AG04450 (cell line): ENCODE measurements at places on chromosomes 5 and 9.

- no peak for DNase-seq
These were observed 307.4 kb downstream of the ARHGAP26 start for GRCh38 chr5:143077453-143078103.

DNA sequence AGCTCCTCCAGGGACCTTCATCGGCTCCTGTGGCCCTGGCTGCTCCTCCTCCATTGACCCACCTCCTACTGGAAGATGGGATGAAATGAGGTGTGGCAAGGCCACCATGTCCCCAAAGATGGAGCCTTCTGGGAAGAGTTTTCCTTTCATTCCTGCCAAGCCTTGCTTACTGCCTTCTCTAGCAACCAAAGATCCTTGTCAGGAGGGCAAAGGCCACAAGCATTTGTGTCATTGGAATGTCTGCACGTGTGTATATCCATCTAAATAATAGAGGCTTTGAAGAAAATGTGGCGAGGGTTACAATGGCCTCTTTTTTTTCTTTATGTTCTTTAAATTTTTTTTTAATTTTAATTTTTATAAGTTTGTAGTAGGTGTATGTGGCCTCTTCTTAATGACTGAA lies 313.6 kb downstream of the ARHGEF28 start:
- no peak for DNase-seq

DNA sequence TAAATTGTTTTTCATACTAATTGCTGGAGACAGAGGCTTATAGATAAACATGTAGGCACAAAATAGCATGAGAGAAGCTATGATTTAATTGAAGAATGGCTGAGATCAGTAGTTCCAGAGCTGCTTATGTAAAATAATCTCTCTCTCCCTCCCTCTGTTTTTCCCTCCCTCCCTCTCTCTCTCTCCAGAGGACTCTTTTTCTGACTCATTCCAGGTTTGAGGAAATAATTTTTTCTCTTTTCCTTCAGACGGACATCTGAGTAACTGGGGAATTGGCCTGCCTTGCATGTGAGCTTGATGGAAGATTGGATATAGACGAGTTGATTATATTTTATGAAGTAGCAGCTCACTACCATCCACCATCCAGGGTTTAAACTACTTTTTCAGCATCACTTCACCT lies 35.5 kb downstream of the KCTD16 start:
- no peak for DNase-seq

DNA sequence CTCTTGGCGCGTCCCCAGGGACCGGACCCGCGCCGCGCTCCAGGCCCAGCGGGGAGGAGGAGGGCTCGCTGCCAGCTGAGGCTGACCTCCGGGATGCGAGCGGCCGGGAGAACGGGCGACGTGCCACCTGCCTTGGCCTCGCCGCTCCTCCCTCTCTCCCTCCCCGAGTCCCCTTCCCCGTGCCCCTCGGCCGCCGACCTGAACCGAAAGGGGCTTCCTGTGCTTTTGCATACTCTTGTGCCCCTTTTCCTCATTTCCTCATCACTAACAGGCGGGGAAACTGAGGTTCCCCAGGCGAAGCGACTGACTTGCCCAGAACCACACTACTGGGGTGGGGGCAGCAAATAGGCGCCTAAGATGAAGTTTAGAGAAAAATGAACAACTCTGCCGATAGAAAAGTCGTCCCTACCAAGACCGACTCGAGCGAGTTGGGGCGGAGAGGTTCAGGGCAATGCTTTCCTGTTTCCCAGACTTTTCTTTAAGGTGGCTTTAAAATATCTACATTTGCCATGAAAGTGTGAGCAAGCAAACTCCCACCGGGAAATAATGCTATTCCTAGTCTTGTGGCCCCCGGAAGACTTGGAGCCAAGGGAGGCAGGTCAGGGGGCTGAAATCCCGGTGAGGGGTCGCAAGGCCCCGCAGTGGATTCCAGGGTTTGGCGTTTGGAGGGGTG lies 580 bp upstream of the DUSP1 start:
- DNase-seq = no peak

- DNase-seq = no peak
These were observed 16.6 kb downstream of the VAV2 start for GRCh38 chr9:133975511-133975910.

GRCh38 chr5:38157024-38157423 lies 101.3 kb upstream of the EGFLAM start:
- no peak for DNase-seq

DNA sequence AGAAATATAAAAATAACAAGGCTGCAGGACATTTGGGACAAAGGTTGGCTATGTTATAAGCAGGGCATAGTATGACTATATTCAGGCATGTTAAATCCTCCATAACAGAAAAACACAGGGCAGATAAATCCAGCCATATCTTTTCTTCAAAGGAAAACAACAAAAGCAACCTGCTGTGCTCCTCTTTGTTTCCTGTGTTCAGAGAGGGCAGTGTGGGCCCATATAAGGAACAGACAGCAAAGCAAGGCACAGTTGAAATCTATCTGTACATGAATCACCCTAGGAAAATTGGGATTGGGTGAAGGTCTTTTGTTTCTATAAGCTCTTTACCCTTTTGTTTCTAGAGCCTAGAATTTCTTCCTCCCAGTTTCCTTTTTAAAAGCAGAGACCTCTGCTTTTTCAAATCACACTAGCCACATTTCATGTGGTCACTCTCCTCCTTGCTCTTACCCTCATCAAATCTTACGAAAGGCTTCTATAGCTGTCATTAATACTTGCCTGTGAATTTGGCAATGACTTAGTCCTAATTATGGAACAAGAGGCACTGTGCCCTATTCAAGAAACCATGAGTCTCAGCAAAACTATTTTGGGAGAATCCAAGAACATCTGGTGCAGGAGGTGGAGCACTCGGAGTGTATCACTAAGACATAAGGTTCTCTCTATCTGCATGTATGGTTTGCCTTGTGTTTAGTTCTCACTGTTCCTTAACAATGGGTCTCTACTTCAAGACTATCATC lies 1.8 kb downstream of the GZMA start:
- no peak for DNase-seq

GRCh38 chr5:152547202-152547601 lies 142.1 kb upstream of the NMUR2 start:
- no peak for DNase-seq
